ENCODE measurements at places on chromosomes 7 and 10.

GRCh38 chr10:13891128-13892000 lies 304.6 kb downstream of the PRPF18 start:
- DNase-seq, result no peak

DNA sequence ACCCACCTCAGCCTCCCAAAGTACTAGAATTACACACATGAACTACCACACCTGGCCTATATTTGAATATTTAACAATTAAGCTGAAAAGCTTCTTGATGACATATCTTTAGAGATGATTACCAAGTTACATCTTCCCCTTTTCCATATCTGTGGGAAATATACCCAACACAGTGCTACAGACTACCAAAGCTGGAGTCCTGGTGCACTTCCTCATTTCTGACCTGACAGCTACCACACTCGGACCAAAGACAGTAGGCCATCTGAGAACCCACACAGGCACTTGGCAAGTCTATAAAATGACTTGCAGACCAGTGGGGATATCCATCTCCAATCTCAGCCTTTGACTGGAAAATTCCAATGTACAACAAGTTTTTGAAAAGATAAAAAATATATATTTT lies 270.4 kb upstream of the KLF14 start:
- no peak for DNase-seq

DNA sequence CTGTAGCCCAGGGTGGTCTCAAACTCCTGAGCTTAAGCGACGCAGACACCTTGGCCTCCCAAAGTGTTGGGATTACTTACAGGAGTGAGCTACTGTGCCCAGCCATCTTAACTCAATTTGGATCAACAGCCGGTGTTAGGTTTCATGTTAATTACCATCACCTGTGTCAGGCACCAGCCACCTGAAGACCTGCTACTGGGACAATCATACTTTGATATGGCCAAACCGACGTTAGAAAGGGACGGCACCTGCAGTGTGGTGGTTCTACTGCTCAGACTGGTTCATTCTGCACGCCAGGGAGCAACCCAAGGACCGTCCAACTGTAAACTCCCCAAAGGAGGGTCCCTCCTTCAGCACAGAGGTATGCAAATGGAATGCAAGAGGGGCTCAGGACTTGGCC lies 74.2 kb upstream of the CYTH3 start:
- no peak for DNase-seq

- no peak for DNase-seq
Measured at GRCh38 chr7:42049761-42050160, 187.2 kb downstream of the GLI3 start.

GRCh38 chr7:117323305-117323850 lies 520 bp upstream of the WNT2 start:
- no peak for DNase-seq

GRCh38 chr7:29360633-29361625 lies 166.4 kb downstream of the CHN2 start:
- no peak for DNase-seq

DNA sequence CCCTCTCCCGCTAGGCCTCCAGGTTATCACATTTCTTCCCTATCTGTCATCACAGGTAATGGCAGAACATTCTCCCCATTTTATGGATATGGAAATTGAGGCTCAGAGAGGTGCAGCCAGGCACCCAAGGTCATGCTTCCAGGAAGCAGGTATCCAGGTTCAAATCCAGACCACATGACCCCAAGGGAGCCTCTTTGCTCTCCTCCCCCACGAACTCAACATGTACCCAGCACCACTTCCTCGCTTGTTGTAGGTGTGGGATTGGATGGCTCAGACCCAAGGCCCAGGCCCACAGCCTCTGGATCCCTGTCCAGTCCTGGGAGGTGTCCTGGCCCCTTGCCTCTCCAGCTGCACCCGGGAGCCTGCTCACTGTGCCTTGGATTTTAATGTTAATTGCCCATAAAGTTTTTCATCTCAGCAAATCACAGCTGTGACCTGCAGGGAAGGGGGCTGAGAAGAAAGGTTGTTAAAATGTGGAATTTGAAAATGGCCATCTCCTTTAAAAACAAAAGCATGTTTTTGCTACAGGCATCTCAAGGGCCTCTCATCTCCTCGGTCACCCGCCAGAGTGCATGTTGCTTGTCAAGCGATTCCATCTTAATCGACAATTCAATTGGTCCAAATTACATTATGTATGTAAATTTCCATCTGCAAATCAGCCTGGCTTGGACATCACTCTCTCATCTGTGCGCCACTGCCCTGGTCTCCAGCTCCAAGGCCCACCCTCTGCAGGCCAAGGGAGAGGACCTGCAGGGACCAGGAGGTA lies 205.4 kb upstream of the ZMIZ1 start:
- DNase-seq, result no peak

GRCh38 chr10:119375574-119376272 lies 166.8 kb downstream of the RGS10 start:
- no peak for DNase-seq

- DNase-seq, result no peak
Measured at GRCh38 chr7:95536656-95537311, 51.0 kb downstream of the ASB4 start.

DNA sequence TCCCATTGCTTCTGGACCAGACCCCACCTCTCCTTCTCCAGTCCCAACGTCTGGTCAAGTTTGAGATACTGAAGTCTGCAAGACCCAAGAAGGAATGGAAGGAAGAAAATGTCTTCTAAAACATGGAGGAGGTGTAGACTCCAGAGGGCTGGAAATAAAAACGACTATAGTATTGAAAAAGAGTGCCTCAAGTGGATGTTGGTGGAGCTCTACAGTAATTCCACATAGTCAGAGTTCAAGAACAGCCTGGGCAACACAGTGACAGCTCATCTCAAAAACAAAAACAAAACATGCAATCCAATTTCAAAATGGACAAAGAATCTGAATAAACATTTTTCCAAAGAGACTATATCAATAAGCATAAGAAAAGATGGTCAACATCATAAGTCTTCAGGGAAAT lies 2.3 kb upstream of the PCGF6 start:
- DNase-seq, result no peak

DNA sequence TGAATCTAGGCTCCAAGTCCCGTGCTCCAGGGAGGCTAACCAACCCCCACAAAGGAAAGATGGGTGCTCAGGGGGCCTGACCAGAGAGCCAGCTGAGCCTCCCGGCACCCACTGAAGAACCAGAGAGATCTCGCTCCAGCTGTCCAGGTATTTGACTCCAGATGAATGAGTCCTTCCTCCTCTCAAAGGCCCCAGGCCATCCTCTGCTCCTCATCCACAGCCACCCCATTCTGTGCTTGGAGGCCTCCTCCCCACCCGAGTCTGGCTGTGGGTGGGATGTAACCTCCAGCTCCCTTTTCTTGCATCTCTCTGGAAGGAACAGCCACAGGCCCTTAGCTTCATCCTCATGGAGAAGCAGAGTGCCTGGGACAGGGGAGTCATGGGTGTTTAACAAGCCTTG lies 44.6 kb downstream of the VSTM4 start:
- DNase-seq, result no peak

DNA sequence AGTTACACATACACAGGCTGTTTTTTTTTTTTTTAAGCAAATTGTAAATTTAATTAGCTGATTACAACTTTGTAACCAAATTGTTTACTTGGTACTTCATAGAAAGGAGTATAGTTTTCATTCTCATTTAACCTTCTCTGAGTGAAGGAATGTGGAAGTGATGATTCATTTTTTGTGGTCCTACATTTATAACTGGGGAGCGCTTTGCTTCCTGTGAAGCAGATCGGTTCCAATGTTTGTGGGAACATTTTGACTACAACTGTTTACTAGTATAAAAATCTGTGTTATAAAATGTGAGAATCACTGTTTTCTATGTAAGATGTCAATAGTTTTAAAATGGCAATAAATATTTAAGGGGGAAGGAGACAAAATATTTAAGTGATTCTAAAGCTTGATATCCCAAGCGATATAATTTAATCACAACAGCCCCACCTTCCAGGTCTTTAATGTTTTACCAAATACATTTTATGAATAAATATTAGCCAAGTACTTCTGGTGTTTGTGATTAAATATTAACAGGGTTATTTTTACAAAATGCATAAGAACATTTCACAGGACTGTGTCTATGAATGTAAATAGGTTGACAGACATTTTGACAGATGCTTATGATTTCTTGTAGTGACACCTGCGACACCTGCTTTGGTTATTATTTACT lies 57.1 kb downstream of the NXPH1 start:
- no peak for DNase-seq

DNA sequence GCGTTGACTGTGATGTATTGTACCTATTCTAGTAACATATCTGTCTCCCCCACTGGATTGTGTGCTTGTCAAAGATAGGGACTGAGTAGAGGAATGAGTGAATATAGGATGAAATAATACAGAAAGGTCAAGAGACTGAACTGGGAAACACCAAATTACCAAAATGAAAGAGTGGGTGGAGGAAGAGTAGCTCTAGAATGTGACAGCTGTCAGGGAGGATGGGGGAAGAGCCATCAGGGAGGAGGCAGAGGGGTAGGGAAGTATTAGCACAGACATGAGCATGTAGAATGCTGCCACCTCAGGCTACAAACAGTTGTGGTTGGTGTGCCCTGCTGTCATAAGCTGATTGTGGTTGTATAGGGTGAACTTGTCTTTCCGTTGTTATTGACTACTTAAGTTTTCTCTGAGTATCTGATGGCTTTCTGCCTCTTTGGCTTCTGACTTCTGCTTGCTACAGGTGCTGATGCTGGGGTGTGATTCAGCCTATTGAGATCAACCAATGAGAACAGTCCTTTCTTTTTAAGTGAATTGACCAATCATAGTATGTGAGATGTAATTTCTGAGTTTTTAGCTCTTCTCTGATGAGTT lies 5.6 kb downstream of the CCSER2 start:
- DNase-seq, result peak; percentile 69

DNA sequence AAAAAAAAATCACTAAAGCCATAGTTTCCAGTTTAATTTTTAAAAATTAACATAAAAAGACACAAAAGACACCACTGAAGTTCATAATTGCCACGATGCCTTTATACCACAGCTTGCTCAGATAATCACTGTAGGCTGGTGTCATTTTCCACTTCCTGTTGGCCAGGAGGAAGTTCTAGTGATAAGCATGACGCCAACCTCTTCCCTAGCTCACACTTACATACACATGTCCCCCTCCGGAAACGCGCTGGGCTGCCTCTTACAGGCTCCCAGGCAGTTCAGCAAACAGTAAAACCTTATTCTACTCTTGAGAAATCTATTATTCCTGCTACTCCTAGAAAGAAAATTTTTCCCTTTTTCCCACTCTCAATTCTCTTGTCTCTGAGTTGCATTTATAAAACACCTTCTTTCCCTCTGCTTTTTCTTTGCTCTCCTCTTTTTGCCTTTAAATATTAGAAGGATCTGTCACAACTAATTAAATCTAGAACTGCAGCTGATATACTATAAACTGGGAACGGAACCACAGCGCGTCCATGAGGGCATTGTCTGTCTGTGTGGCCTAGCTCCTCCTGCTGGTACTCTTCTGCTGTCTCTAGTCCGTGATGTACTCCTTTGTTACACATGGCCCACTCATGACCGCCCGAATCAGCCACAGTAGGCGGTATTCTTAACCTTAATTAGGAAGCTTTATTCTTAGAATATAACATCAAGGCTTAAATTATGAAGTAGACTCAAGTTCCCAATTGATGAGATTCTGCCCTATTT lies 664.9 kb downstream of the CNTNAP2 start:
- no peak for DNase-seq

DNA sequence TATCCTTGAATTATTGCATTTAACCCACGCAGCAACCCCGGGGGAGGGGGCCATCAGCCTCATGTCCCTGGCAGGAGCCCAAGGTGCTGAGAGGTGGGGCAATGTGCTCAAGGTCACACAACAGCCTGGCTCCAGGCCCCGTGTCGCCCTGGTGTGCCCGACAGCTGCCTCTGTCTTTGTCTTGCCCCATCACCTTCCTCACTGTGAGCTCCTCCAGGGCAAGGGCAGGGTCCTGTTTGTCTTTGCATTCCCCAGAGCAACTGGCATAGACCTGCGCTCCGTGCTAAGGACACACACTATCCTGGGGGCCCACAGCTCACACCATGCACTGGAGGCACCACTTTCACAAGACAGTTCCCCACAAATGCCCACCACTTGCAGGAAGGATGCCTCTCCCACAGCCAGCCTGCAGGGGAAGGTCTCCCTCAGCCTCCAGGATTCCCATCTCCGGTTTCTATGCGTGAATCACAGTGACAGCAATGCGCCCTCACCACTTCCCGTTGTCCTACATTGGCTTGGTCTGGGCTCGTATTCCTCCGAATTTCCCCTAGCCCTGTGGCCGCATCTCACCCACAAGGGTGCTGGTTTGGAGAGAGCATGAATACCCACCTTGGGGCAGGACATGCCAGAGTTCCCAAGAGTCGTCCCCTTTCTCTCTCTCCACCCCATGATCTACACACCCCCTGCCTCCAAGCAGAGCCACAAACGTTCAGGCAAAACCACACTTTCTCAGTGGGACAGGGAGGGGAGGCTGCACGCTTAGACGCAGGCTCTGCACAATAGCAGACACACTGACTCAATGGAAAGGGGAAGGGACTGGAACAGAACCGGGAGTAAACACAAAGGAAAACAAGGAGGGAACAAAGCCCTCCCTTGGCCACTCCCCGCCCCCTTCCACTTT lies 10.3 kb downstream of the ITPRIP start:
- DNase-seq, result no peak

GRCh38 chr10:62584731-62585130 lies 210.6 kb downstream of the ZNF365 start:
- no peak for DNase-seq

- no peak for DNase-seq
Measured at GRCh38 chr10:76905251-76905650, 732.4 kb downstream of the KCNMA1 start.

- DNase-seq, result no peak
Measured at GRCh38 chr10:79260811-79261740, 86.2 kb upstream of the PPIF start.

GRCh38 chr7:23295401-23295697 lies 3.8 kb upstream of the MALSU1 start:
- no peak for DNase-seq

DNA sequence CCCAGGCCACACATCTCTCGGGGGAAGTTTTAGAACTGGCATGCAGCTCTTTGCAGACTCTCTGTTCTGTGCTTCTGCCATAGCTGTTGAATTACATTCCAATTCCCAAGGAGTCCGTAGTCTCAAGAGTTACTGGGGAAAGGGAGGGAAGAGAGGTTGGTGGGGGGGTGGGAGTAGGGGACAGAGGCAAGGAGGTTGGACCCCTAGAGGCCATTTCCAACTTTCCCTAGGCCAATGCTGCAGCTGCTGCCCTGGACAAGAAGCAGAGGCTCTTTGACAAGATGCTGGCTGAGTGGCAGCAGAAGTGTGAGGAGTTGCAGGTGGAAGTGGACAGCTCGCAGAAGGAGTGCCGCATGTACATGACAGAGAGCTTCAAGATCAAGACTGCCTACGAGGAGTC lies 23.8 kb downstream of the MYH16 start:
- no peak for DNase-seq

DNA sequence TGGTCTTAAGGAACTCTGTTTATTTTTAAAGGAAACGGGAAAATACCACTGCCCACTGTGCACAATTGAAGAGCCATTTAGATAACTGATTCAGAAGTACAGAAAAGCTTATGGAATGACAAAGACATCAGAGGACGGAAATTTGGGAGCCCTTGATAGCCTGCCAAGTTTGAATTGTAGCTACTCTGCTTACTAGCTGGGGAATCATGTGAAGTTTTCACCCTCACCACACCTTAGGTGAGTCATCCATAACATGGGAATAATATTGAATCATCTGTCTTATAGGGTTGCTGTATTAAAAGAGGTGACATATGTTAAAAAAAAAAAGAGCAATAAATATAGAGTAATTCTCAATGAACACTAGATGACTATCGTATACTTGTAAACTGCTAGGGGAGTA lies 1104.2 kb downstream of the GATA3 start:
- no peak for DNase-seq

- no peak for DNase-seq
Measured at GRCh38 chr7:85529831-85530230, 343.0 kb upstream of the SEMA3D start.
